Panc1 (cell line): ENCODE measurements at places on chromosomes 11 and 22. TPM values are rescaled to one million over a fixed set of nuclear protein-coding genes. Genes with fewer than 3 reads are reported as not detected.

GRCh38 chr11:70525006-70525405 lies 126.7 kb downstream of the CTTN start:
- no peak for DNase-seq

GRCh38 chr11:116507849-116508695 lies 264.7 kb downstream of the BUD13 start:
- DNase-seq = no peak

GRCh38 chr22:33350491-33350890 lies 292.3 kb upstream of the SYN3 start:
- DNase-seq = no peak

DNA sequence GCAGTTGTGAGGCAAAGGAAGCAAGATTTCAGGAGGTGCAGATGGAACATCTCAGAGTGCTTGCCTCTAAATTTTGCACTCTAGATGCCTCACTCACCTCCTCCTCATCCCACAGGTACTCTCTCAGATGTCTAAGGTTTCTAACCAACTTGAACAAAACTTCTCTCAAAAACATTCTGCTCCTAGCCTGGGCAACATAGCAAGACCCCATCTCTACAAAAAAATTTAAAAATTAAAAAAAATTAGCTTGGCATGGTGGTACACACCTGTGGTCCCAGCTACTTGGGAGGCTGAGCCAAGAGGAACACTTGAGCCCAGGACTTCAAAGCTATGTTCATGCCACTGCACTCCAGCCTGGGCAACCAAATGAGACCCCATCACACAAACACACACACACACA lies 4.2 kb downstream of the ZNF280A start:
- no peak for DNase-seq

DNA sequence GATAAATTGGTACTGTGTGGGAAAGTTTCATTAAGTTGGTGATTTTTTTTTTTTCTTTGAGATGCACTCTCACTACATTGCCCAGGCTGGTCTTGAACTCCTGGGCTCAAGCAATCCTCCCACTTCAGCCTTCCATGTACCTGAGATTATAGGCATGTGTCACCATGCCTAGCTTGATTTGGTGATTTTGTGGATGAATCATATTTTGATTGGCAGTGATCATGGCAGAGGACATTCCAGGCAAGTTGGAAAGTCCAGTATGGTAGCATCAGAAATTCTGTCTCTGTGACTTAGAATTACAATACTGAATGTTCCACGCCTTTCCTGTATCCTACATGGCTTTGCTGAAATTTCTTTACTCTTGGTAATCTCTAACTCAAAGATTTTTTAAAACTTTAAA lies 49.4 kb downstream of the HORMAD2 start:
- DNase-seq = no peak

DNA sequence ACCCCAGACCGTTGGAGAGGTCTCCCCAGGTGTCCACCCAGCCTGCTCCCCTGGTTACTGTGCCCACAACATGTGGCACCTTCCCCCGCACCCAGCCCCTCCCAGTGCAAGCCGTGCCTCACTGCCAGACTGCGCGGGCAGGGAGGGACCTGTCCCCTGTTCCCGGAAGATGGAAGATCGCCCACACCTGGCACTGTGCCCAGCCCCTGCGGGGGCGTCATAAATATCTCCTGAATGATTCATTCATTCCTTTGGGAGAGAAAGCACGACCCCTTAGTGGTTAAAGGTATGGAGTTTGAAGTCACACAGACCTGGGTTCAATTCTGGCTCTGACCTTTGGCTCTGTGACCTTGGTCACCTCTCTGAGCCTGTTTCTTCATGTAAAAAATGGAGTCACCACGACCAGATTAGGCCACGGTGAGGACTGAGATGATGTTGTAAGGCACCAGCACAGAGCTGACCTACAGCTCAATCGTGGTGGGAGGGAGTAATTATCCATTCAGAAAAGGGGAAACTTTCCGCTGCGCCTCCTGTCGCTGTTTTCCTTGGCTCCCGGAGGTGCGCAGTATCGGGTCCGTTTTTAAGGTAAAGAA lies 497 bp upstream of the SYT12 start:
- no peak for DNase-seq

Gene ABCC8
- 0.18 TPM for total RNA-seq

Gene PGA4
- not detected for total RNA-seq

Gene SYT7
- 2.5 TPM for total RNA-seq

Gene FOLH1
- 0.98 TPM for total RNA-seq

Gene DDI1
- total RNA-seq = not detected

Gene RAG2
- total RNA-seq = 0.10 TPM

Gene GSTT2B
- 6.5 TPM for total RNA-seq

Gene PHF21B
- 4.5 TPM for total RNA-seq
